ENCODE measurements at places on chromosomes 3 and 15. TPM values are rescaled to one million over a fixed set of nuclear protein-coding genes. Genes with fewer than 3 reads are reported as not detected.

DNA sequence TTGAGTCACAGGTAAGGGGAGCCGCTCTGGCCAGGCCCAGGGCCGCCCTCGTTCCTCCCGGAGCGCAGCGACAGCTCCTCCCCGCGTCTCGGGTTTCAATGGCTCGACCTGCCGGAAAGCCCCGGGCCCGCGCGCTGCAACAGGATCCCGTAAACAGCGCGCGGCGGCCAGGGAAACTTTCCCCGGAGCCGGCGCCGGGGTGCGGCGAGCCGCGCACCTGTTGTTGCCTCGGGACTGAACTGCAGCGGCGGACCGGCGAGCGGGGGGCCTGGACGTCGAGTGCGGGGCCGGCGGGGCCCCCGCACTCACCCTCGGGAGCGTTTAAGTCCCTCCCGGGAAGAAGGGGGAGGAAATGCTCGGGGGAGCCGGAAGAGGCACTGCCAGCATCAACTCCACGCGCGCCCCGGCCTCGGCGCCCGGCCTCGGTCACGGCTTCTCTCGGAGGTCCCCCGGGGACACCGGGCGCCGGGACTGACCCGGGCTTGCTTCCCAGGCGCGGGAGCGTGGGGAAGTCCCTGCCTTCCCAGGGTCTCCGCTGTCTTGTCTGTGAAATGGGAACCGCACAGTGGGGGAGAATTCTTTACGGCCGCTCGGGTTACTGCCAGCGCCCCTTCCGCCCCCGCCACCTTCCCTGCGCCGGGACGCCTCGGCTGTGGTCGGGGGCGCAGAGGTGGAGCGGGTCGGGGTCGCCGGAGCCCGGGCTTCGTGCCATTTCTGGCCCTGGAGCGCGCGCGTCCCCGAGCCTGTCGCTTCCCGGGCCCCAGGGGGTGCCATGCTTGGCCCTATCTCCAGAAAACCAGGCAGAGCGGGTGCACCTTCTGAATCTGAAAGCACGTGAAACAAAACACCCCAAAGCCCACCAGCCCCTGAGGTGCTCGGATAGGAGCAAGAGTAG lies 7.5 kb upstream of the PGPEP1L start:
- peak; percentile 81 for DNase-seq

DNA sequence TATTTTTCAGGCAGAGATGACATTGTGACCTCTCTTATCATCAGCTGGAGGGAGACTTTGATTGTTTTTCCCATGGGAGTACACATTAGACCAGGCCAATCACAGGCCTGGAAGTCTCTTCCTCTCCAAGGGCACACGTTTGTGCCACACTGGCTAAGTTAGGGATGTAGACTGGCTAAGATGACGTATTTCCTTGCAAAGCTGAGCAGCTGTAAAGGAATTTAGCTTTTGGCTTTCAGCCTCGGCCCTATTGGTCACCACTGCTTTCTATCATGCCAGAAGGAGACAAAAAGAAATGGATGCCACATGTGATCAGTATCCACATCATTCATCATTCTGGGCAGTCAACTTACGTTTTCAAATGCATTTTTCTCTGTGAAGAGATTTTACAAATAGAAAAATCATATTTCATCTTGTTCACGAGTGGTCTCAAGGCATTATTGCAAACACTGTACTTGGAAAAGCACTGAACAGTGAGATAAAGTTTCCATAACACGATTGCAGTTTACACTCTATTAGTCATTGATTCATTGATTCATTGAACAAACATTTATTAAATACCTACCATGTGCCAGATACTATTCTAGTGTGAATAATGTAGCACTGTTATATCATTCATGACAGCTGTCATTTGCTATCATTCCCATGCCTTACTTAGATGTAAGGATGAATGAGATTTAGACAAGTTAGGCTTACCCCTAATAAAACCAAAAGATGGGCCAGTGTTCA lies 27.0 kb upstream of the RNF7 start:
- no peak for DNase-seq

MAPKBP1 gene
- 15.6 TPM for total RNA-seq

DNA sequence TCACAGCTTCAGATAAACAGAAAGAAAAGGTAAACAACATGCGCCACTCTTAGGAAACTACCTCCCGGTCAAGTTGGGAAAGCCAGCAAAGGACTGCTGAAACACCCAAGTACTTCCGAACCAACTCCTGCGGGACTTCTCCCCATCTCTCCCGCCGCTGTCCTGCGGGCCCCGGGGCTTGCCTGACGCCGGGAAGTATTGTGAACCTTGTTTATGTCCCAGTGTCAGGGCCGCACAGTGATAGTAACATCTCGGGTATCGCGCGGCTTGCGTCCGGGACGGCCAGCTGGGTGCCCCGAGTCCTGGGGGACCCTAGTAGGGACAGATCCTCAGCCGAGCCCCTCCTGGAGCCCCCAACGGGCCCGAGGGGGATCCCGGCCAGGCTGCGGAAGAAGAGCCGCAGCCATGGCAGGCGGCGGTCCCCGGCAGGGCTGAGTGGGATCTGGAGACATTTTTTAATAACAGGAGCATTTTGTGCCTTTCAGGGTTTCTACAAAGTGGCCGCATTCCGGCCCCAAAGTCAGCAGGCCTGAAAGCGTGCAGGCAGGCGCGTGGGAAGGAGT lies 756 bp downstream of the CLPX start:
- DNase-seq: no peak

TP63 gene
- 0.40 TPM for total RNA-seq

- no peak for DNase-seq
These were observed 176.9 kb upstream of the SOX2 start for GRCh38 chr3:181534781-181535221.

SLC24A5 gene
- not detected for total RNA-seq

FGD5 gene
- 15.6 TPM for total RNA-seq

DNA sequence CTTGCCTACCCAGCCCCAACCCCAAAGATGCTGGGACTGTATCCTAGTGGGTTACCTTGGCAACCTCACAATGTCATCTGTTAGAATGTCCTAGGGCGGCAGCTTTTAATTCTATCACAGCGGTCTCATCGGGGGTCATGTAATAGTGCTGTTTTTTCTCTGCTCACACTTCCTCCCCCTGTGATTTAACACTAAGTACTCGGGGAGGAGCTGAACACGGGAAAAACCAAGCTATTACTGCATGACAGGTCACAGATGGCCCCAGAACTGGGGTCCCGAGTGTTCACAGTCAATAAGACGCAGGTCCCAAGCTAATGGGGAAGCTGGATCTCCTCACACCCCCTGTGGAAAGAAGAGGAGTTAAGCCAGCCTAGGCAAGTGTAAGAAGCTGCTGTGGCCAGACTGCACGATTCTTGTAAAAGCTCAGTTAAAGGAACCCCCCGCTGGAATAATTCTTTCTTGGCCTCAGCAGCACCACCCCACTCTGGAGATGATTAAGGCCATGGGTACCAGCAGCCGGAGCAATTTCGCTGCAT lies 2.5 kb upstream of the RFTN1 start:
- DNase-seq: no peak

- no peak for DNase-seq
These were observed 60.6 kb upstream of the IL12A start for GRCh38 chr3:159928071-159928491.

- DNase-seq: peak; percentile 38
These were observed 259.7 kb upstream of the TLE3 start for GRCh38 chr15:70357453-70357852.

DNA sequence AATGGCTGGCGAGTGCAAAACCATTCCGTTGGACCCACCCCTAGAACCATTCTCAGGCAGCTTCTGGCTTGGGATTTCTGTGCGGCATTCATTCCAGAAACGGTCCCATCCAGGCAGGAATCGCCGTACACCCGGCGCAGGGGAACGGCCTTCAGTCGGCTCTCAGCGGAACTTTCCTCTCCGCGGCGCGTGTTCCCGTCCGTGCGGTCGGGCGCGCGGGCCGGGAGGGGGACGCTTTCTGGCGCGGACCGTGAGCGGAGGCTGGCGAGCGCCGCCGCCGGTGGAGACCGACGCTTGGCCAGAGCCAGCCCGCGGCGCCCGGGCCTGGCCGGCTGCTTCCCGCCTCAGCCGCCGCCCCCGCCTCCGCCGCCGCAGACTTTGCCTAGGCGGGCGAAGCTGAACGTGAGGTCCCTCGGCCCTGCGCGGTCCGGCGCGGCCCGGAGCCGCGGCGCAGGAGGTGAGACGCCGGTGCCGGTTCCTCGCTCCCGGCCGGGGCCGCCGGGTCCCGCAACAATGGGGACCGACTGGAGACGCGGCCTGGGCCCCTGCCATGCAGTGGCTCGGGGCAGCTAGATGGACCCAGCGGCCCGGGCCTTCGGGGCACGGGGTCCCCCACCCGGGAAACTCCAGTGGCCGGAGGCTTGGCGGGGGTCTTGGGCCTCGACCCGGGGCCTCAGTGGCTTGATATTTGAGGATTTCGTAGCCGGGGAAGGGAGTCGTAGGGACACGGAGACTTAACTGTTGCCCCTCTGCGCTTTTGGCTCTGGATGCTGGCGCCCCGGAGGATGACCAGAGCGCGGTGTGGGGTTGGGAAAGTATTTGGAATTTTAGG lies at the start of gene RAD54L2:
RAD54L2 (plus strand) TSS at position 261 of the 832 bp plus-strand sequence. CDS start 51,702 bp downstream, outside the sequence.
- DNase-seq: peak; percentile 91

PTX3 gene
- 2.2 TPM for total RNA-seq

DNA sequence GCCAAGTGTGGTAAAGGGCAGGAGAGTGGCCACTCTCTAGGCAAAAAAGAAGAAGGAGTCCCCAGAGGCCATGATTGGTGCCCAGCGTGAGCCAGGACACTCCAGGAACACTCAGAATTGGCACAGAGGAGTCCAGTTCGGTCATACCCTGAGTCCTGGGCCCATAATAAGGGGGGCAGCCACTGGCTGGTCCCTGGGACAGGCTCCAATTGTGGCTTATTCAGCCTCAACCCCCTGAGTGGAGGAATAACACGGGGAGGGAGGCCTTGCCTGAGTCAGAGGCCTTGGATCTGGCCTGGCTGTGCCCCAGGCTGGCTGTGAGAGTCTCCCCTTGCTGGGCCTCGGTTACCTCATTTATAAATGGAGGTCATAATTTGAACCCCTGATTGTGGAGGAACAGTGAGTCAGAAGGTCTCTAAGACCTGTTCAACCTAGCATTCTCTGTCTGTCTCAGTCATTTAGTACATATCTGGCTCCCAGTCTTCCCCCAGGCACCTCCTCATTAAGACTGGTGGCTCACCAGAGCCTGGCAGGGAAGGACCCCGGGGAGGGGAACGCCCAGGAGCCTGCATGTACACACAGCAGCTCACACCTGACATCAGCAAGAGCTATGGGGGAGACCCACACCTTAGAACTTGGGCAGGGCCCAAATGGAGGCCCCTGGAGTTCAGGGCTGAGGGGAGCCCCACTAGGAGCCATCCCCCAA lies 95.9 kb upstream of the ATP2B2 start:
- DNase-seq: no peak

ANKDD1A gene
- total RNA-seq: 1.4 TPM

GRCh38 chr3:122085673-122086072 lies 30.5 kb downstream of the CD86 start:
- DNase-seq: no peak

PPP1R14D gene
- not detected for total RNA-seq
